Stimulated activated naive CD4-positive, alpha-beta T cell treated with Interleukin-2 at 50 U/mL for 16 hours (primary cell): ENCODE measurements at places on chromosomes 6 and 20.

GRCh38 chr20:57493091-57493615, 31.8 kb downstream of the CTCFL start:
- no peak for DNase-seq

GRCh38 chr20:20102716-20103258, 50.5 kb downstream of the CFAP61 start:
- DNase-seq, result no peak

DNA sequence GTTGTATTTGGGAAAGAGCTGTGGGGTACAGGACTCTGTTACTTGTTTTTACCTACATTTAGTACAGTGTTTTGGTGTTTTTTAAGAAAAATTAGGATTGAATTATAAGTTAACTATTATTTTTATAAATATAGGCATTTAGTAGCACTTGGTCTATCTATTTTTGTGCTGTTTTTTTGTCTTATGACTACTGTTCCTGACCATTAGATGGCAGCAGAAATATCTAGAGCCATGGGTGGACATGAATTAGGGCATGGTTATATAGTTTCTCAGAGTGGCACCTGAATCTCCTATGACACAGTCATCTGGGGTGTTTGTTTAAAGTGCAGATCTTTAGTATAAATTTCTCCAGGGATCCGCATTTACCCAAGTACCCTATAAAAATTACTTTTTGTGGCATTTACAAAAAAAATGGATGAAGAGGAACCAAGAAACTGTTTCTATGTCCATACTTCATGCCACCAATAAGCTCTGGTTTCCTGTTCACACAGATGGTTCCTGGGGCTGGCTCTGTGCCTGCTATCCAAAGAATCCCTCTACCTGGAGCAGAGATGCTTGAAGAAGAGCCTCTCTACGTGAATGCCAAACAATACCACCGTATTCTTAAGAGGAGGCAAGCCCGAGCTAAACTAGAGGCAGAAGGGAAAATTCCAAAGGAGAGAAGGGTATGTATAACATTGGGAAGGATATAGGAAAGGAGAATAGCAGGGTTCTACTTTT, 19.8 kb downstream of the NFYA start:
- DNase-seq, result no peak

DNA sequence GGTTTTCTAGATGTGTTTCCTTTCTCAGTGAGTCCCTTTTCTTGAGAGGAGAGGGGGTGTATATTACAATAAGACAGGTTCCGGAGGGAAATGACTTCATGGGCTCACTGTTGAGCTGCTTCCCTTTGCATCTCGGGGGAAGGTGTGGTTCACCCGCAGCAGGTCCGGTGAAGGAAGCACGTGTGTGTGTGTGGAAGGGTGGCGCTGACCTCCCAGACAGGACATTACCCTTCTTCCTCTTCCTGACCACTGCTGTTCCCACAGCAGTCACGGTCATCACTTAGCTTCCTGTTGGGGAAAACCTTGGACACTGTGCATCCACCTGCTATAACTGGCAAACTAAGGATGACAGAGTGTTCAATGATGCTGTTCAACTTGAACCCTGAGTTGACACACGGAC, 83.6 kb downstream of the PLEKHG1 start:
- no peak for DNase-seq

- no peak for DNase-seq
Observed at GRCh38 chr6:32092760-32093497, 16.2 kb downstream of the TNXB start.

DNA sequence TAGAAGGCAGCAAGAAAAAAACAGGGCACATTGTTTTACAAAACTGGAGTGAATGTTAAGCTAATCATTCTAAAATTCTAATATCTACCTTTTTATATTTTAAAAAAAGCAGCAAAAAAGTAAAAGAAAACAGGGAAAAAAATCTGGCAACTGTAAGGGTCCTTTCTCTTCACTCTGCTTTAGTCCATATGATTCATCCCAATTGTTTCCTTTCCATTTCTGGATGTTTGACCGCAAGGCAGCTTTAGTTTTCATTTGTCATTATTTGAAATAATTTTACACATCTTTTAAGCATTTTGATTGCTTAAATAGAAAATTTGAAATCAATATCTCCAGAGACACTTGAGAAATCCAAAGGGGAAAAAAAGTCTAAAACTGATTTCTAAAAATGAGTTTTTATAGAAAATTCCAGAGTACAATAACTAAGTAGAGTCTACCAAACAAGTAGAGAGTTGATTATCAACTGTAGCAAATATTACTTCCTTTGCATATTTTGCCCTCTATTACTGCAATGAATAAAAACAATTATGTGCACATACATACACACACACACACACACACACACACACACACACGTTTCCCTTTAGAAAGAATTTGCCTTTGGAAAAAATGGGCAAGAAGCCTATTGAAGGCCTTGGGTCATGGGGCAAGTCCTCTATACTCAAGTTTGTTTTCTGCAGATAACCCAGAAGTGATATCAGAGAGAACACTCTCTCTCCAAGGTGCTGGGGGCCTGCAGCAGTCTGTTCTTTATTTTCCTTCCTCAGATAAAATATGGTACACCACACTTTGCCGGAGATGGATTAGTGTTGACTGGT, 259.7 kb downstream of the HACE1 start:
- DNase-seq, result no peak

- no peak for DNase-seq
Observed at GRCh38 chr20:36541227-36541767, at the start of gene MYL9. Gene MYL9, plus strand, starts transcription at chr20:36541519. Its CDS starts 3,366 bp downstream, at chr20:36544885.

DNA sequence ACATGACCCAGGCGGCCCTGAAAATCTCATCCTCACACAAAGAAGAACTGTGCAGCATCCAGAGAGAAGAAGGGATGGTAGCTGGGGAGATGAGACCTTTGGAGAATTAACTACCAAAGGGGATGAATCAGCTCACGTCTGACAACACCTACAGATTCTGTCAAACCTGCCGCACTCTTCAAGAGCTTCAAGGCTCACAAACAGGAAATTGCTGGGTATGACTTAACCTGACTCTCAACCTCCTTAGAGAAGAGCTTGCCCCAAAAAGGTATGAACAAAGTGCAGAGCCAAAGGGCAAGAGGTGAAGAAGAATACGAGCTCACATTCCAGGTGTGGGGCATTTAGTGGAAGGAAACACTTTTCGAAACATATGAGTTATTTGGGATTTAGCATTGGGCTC, 139.8 kb downstream of the BACH2 start:
- DNase-seq, result peak; percentile 28

GRCh38 chr20:5757949-5758348, 7.7 kb downstream of the SHLD1 start:
- DNase-seq, result no peak

DNA sequence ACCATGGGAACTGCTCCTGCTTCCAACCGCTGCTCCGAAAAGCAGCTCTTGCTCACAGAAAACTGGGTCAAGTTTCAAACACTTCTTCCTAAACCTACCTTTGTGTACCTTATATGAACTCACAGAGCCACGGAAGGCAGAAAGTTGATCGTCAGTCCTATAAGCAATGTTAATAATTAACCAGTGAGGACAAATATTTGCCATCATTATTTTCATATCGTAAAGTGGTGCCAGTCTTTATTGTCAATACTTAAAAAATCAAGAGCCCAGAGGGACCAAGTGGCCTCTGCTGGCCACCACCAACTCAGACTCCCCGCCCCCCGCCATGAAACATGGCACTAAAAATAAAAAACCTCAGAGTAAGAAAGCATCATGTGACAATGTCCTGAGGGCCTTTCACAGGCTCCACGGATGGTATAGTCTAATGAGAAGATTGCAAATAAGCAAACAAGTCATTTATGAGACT, 9.1 kb upstream of the PBOV1 start:
- DNase-seq, result no peak

DNA sequence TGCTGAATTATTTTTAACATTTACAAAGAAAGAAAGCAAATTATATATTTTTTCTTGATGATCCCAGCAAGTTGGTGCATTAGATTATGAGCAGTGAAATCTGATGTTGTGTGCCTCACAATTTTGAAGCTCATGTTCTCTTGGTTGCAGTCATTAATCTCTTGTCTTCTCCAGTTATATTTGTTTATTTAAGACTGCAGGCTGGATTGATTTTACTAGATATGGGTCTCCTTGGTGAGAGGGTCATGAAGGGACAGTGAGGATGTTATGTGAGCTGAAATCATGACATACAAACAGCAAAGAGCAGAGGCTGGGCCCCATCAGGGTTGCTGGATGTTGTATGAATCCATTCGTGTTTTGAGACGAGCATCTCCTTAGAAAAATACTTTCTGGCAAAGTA, 64.2 kb upstream of the AKIRIN2 start:
- DNase-seq, result no peak

DNA sequence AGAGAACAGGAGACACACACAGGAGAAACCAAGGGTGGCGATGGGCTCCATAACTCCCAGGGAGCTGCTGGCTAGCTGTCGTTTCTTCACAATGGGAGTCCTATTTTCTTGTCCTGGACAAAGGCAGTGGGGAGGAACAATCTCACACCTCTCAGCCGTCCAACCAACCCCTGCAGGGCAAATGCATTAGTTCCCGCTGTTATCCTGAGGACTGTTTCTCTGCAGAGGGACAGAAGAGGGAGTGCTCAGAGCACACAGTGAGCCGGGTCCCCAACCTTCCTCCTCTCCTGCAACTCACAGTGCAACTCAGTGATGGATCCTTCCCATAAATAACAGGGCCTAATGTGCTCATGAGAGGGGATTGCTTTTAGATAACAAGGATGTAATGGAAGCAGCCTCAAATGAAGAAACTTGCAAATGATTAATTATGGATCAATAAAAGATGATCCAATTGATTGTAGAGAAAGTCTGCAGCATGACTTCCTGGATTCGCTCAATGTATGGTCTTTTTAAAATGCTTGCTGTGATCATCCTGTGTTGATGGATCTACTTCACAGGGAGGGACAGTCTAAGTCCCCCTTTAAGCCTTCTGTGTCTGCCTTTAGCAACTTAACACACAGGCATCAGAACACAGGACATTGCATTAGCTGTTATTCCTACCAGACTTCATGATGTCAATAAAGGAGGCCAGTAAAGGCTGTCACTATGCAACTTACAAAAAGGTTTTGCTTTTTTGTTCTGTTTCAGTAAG, 453.4 kb upstream of the AGPAT4 start:
- no peak for DNase-seq

GRCh38 chr20:48648482-48649051, 179.2 kb downstream of the PREX1 start:
- no peak for DNase-seq

- DNase-seq, result no peak
Observed at GRCh38 chr6:93417421-93418013, 1.8 kb downstream of the EPHA7 start.

DNA sequence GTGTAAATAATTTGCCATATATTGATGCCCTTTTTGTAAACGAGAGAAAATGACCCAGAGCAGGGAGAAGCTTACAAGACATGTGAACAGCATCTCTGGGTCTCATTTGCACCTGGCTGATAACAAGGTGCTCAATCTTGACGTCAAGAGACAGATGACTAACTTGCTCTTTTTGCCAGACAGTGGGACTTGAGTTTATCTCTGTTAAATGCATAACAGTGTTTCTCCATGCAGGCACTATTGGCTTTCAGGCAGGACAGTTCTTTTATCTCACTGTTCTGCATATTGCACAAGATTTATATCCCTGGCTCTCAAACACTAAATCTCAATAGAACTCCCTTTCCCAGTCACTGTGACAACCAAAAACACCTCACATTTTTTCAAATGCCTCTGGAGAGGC, 56.4 kb downstream of the RFX6 start:
- no peak for DNase-seq
